SJSA1 (cell line): ENCODE measurements at places on chromosomes 7 and 10. TPM values are rescaled to one million over a fixed set of nuclear protein-coding genes. Genes with fewer than 3 reads are reported as not detected.
A peak's percentile ranks its signal among the peaks of the same experiment; 100 is the strongest.

- DNase-seq, result no peak
Measured at GRCh38 chr7:50309721-50310120, 5.2 kb downstream of the IKZF1 start.

- no peak for DNase-seq
Measured at GRCh38 chr10:33332183-33333065, 2.0 kb downstream of the NRP1 start.

DNA sequence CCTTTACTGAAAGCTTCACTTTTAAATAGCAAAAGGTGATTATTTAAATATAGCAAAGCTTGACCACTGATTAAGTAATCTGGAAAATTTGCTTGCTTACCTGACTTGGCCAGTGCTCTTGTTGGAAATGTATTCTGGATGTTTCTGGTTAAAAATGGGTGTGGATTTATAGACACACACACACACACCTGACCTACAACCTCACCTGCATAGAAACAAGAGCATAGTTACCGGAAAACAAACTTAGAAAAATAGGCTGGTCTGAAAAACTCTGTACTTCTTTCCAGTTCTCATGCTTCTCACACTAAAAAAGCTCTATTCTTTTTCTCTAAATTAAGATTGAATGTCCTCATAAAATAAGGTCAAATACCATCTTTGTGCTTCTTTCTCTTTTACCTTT, at the start of gene AGR3:
TSS of gene AGR3 (minus strand) at position 140 of the 400 bp plus-strand sequence. CDS start 3,365 bp downstream, outside the sequence.
- no peak for DNase-seq

DNA sequence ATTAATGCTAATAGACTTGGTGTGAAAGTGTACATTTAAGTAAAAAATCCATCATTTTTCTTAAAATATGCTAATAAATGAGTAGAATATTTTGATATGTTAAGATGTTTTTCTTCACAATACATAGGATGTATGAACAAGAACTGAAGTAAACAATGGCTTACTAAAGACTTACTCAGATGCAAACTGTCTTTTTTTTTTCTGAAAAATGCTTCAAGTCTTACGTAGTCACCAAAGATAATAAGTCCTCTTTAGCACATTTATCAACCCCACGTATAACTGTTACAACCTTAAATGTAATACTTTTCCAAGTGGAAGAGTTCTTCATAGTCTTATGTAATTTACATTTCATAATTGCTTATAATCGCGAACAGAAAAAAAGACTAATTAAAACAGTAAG, 54.8 kb downstream of the MDFIC start:
- DNase-seq, result peak; percentile 22

DNA sequence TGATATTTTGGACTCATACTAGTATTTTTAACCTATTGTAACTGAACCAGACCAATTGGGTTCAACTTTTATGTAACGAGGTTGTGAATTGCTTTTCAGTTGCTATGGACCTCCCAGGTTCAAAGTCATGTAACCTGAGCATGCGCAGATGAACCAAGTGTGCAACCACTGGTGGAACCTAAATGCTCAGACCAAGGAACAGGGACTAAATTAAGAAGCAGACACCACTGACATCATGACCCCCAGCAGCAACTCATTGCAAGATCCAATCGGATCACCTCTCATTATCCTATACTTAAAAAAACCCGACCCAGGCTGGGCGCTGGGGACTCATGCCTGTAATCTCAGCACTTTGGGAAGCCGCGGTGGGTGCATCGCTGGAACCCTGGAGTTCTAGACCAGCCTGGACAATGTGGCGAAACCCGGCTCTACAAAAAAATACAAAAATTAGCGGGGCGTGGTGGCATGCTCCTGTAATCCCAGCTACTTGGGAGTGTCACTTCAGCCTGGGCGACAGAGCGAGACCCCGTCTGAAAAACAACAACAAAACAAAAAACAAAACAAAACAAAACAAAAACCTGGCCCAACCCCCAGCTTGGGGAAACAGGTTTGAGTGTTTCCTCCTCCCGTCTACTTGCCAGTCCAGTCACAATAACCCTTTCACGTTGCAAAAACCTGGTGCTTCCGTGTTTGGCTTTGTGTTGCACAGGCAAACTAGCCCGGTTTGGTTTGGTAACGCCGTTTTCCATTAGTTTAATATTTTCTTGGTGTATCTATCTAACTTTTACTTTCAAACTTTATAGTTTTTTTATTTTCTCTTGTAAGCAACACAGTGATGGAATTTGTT, 11.3 kb upstream of the ZNF518A start:
- DNase-seq, result no peak

DNA sequence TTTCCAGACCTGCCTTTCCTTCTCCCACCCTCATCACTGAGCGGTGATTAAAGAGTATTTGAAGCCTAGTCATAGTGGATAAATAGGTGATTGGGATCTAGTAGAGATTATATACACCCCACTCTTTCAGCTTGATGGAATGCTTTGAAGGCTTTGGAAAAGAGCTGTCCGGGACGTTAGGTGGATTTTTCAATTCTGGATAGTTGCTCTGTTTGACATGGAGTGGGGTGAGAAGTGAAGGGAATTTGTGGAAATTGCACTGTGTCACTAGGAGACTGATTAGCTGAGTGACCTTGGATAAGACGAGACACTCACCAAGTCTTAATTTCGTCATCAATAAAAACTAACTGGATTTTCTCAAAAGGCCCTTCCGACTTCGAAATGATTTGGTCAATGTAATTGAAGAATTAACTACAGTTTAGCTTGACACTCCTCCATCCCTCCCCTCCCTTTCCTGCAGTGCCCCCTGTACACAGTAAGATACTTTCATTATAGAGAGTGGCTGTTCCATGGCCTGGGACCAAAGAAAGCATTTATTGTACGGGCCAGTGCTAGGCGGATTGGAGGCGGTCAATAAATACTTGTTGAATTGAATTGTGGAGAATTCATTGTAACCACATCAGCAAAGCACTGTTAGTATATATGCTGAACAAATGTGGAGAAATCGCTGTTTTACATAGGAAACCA, 962 bp downstream of the ZKSCAN1 start:
- peak; percentile 30 for DNase-seq

DNA sequence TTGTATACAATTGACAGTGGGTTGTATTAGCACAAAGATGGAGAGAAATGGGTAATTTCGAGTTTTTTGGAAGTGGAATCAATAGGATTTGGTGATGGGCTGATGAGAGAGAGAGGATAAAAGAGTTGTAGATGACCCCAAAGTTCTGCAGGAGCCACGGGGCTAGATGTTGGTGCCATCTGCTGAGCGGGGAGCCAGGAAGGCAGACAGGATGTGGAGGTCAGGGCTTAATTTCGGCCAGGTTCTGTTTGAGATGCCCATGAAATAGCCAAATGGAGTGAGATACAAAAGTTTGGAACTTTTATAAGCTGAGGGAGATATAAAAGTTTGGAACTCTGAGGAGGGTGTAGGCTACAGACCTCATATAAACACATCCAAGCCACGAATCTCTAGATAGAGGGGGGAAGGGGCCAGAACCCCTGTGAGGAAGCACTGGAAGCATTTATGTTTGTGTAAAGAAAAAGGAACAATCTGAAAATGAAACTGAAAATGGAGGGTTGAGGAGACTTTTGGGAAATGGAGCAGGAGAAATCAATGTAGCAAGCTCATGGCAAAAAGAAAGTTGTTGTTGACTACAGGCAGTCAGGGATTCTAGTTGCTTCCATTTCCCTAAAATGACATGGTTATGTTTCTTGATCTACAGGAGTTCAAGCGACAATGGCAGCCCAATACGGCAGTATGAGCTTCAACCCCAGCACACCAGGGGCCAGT, 2.2 kb downstream of the GIMAP4 start:
- DNase-seq, result no peak

DNA sequence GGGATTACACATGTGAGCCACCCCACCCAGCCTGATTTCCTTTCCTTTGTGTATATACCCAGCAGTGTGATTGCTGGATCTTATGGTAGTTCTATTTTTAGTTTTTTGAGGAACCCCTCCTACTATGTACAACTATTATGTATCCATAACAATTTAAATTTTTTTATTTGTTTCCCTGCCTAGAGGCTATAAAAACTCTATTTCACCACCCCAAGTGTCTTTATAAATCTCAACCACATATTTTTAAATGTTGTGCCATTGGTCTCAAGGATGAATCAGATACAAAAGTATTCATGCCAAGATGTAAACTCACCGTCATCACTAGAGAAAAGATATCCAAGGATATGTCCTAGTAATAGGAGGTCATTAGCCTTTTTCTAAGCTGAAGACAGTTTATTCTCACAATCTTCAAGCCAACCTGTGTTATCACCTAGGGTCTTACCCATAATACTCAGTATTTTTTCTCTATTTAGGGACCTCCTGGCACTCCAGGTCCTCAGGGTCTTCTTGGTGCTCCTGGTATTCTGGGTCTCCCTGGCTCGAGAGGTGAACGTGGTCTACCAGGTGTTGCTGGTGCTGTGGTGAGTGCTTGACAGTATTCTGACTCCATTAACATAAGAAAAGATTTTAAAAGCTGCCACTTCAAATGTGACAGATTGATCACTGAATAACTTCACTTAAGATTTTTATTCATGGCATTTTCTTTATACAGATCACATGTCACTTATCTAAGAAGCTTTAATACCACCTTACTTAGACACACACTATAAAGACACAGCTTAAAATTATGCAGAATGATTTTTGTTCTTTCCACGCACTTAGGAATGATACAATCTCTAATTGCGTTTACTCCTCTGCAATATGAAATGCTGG, 29.4 kb downstream of the COL1A2 start:
- peak; percentile 53 for DNase-seq

The LEP gene
- total RNA-seq, result not detected in 2 replicates

The CPSF4 gene
- total RNA-seq, result 32.7 and 39.6 TPM in 2 replicates

The SPDYE11 gene
- not detected in 2 replicates for total RNA-seq

The SYT15B gene
- total RNA-seq, result 1.0 and 9.3 TPM in 2 replicates
